ENCODE measurements at places on chromosomes 12 and 14. TPM values are rescaled to one million over a fixed set of nuclear protein-coding genes. Genes with fewer than 3 reads are reported as not detected.

GRCh38 chr14:49049711-49050110 is 536.5 kb downstream of the RPS29 start:
- DNase-seq, result no peak

DNA sequence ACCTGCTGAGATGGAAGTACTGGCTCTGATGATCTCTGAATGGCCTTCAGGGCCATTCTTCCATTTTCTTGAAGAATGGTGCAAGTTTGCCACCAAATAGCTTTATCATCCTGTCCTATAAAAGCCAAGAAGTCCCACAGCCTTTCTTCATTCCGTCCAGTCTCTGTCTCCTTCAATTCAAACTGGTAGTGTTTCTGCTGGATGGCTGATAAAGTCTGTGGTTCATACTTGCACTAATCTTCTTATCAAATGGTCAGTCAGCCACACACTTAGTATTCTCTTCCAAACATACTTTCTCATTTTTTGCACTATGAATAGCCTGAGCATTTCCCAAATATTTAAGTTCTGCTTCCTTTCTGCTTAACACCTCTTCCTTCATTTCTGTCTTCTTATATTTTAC is 39.4 kb upstream of the BEGAIN start:
- DNase-seq, result no peak

- no peak for DNase-seq
Observed at GRCh38 chr12:122846622-122847515, 11.6 kb downstream of the HIP1R start.

GRCh38 chr12:109793411-109793810 is 39.8 kb downstream of the TRPV4 start:
- no peak for DNase-seq

- peak; percentile 71 for DNase-seq
Observed at GRCh38 chr14:68843471-68844209, 50.8 kb upstream of the ZFP36L1 start.

DNA sequence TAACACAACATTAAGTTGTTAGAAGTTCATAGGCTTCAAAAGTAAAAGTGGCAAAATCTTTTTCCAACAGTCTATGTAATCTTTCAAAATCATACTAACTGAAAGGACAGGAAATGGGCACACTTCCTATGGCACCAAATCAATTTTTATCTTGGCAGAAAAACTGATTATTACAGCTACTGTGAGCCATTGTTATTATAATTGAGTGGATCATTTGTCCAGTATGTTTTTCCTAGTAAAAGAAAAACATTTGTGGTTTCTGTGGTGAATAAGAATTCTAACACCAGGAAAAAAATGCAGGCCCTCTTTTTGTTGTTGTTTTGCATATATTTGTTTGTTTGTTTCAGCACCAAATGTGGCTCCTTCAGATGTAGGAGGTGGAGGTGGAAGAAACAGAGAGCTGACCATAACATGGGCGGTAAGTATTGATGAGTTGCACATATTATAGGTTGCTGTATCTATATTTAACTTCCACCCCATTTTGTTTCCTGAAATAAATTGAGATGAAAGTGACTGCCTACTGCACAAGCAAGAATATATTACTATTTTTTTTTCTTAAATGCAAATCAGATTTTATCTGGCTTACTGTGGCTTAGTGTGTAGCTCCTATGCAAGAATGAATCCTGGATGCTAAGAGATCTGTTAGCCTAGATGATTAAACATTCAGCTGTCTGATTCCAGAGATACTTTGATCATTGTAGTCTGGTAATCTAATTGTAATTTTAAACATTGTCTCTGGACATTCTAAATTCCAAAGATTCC is 174.1 kb upstream of the PDZRN4 start:
- peak; percentile 7 for DNase-seq

- no peak for DNase-seq
Observed at GRCh38 chr14:36719823-36720222, 58.2 kb downstream of the PAX9 start.

DNA sequence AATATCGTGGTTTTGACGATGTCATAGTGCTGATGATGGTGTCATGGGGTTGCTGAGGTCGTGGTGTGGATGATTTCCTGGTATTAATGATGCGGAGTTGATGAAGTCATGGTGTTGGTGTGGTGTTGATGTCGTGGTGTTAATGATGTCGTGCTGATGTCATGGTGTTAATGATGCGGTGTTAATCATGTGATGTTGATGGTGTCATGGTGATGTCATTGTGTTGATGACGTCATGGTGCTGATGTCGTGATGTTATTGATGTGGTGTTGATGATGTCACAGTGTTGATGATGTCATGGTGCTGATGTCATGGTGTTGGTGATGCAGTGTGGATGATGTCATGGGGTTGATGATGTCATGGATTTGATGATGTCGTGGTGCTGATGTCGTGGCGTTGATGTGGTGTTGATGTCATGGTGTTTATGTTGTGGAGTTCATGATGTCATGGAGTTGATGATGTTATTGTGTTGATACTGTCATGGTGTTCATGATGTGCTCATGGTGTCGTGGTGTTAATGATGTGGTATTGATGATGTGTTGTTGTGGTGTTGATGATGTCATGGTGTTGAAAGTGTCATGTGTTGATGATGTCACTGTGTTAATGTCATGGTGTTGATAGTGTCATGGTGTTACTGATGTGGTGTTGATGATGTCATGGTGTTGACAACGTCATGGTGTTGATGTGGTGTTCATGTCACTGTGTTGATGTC is 48.5 kb upstream of the RIMBP2 start:
- peak; percentile 63 for DNase-seq

DNA sequence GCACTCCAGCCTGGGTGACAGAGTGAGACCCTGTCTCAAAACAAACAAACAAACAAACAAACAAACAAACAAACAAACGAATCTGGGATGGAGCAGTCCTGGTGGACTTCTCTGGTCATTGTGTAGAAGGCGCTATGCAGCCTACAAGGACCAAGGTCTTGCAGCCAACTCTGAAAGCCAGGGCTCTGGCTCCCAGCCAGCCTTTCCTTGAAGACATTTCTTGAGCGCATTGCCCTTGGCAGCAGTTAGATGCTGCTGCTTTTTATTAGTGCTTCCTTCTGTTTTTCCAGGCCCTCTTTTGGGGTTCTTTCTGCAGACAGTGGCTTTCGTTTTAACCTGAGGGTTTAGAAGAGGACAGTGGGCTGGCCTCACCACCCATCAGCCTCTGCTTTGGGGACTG is 20.2 kb downstream of the CCDC177 start:
- no peak for DNase-seq

GRCh38 chr14:58280954-58281787 is 17.2 kb upstream of the ARID4A start:
- peak; percentile 89 for DNase-seq

DNA sequence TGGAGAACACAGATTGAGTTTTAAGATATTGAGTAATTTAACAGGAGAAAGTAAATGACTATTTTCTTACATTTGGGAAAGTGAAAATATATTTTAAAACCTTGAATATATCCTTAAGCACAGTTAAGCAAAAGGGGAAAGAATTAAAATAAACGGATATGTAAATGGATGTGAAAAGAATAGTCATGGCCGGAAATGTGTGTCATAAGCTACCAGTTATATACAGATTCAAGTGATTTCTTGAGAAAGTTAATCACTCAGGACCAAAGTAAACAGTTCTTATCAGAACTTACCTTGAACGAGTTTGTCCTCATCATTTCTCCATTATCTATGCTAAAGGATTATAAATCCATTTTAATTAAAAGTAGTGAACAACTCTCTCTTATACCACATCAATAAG is 33.4 kb downstream of the C12orf75 start:
- DNase-seq, result no peak

DNA sequence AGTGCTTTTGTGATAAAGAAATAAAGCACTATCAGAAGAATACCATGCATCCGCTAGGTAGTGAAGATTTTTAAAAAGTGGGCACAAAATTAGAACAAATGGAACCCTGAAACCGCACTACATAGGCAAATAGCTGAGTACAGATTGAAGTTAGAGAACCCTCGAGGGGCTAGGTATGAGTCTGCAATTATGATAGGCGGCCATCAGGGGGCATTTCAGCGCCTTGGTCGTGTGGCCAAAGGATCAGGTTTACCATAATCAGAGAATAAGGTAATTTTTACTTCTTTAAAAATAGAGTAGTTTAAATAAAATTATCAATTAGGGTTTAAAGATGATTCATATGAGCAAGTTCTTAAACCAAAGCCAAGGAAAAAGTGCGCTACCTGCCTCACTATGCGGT is 129.8 kb downstream of the TMX1 start:
- DNase-seq, result no peak

Gene CLECL1
- not detected for total RNA-seq

Gene MYF5
- not detected for total RNA-seq

Gene PTPN6
- total RNA-seq, result not detected

Gene LYZ
- total RNA-seq, result not detected

Gene DEGS2
- total RNA-seq, result not detected

Gene GPATCH2L
- 39.0 TPM for total RNA-seq

Gene GYS2
- not detected for total RNA-seq
